ENCODE measurements at places on chromosomes 13 and 19. TPM values are rescaled to one million over a fixed set of nuclear protein-coding genes. Genes with fewer than 3 reads are reported as not detected.

The DCT gene
- total RNA-seq, result 0.18 TPM

The C19orf67 gene
- total RNA-seq, result 0.18 TPM

The PALM gene
- total RNA-seq, result 23.7 TPM

The SGCG gene
- 68.0 TPM for total RNA-seq

The ZNF724 gene
- total RNA-seq, result 6.6 TPM

The TEX101 gene
- total RNA-seq, result not detected

DNA sequence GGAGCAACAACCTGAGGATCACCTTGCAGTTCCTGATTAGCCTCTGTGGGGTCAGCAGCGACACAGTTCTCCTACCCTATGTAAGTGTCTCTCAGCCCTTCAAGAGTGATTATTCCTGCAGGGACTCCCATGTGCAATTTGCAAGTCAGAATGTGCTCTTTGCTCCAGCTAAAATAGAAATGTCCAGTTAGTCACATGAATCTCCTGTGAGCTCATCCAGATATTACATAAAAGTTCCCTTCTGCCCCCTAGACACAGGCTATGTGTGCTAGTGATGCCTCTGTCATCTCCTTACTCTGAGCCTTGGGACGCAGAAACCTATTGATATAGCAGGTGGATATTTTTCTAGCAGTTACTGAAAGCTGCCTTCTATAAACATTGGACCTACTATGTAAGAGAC is 105.5 kb downstream of the ZAR1L start:
- H3K4me1 ChIP-seq, result no peaks in the 10 kb centered on the region
- peaks cover 35% of the 10 kb centered on the region for H3K36me3 ChIP-seq
- H3K27ac ChIP-seq, result no peak overlapping the region

- no peaks in the 10 kb centered on the region for H3K27me3 ChIP-seq
- peaks cover 81% of the 10 kb centered on the region for H3K36me3 ChIP-seq
- peaks cover 17% of the 10 kb centered on the region for H3K4me1 ChIP-seq
- DNase-seq, result peak; percentile 95
Observed at GRCh38 chr13:110168999-110169933, 137.7 kb downstream of the COL4A1 start.

- peaks cover 5% of the 10 kb centered on the region for H3K36me3 ChIP-seq
- H3K27me3 ChIP-seq, result no peaks in the 10 kb centered on the region
- H3K4me3 ChIP-seq, result peak within 1 kb of the TSS; percentile 52
- peak; percentile 57 for DNase-seq
- H3K4me1 ChIP-seq, result peaks cover 34% of the 10 kb centered on the region
Observed at GRCh38 chr19:4909156-4909896, at the start of gene UHRF1. Gene UHRF1, plus strand, starts transcription at chr19:4909501. Its CDS starts 1,385 bp downstream, at chr19:4910886.

DNA sequence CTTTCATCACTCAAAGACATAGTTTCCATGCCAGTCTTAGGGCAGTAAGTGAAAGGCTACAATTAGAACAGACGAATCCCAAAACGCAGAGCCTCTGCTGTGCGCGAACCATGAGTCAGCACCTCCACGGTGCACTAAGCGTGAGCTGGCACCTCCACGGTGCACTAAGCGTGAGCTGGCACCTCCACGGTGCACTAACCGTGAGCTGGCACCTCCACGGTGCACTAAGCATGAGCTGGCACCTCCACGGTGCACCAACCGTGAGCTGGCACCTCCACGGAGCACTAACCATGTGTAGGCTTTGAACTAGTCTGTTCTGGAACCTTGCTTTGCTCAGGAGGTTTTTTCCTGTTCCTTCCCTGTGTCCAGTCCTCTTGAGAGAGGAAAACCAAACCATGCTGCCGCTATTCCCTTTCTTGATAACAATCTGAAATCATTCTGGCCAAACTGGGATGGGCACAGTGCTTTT is 120.6 kb downstream of the IRS2 start:
- no peak overlapping the region for H3K27ac ChIP-seq
- H3K36me3 ChIP-seq, result no peaks in the 10 kb centered on the region
- DNase-seq, result no peak
- H3K4me1 ChIP-seq, result no peaks in the 10 kb centered on the region

- H3K4me1 ChIP-seq, result no peaks in the 10 kb centered on the region
- no peaks in the 10 kb centered on the region for H3K36me3 ChIP-seq
- no peak overlapping the region for H3K4me3 ChIP-seq
- no peak for DNase-seq
Observed at GRCh38 chr19:54850930-54851329, 687 bp downstream of the KIR3DL2 start.

DNA sequence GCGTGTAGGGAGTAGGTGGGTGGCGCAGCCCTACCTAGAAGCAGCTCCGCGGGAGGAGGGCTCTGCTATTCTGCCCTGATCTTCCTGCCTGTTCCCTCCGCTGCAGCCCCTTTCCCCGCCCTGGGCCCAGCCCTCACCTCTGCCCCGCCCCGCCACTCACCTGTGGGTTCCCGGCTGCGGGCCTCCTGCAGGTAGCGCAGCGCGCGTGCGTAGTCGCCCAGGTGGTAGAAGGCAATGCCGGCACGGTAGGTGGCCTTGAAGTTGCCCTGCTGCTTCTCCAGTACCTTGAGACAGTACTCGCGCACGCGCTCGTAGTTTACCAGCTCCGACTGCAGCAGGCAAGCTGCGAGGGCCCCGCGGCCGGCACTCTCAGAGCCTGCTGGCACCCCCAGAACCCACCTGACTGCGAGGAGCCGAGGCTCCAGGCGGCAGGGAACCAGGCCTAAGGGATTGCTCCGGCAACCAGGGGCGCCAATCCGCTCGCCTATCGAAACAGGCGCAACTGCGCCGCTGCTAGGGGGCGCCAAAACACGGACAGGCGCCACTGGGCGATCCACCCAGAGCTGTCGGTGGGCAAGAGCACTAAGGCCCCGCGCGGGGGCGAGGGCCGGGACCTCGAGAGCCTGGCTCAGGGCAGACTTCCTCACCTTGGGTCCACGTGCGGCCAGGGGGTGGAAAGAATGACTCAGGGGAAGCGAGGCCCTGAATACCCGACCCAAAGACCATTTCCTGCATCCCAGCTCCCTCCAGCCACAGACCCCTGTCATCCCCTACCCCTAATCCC is 965 bp downstream of the TTC9B start:
- DNase-seq, result no peak
- H3K4me3 ChIP-seq, result no peak overlapping the region
- no peak overlapping the region for H3K27ac ChIP-seq
- H3K36me3 ChIP-seq, result peaks cover 1% of the 10 kb centered on the region
- peaks cover 49% of the 10 kb centered on the region for H3K27me3 ChIP-seq

- no peak for DNase-seq
- no peaks in the 10 kb centered on the region for H3K27me3 ChIP-seq
- no peaks in the 10 kb centered on the region for H3K4me1 ChIP-seq
- H3K36me3 ChIP-seq, result no peaks in the 10 kb centered on the region
Observed at GRCh38 chr13:65217471-65217995, 2012.6 kb downstream of the PCDH9 start.

DNA sequence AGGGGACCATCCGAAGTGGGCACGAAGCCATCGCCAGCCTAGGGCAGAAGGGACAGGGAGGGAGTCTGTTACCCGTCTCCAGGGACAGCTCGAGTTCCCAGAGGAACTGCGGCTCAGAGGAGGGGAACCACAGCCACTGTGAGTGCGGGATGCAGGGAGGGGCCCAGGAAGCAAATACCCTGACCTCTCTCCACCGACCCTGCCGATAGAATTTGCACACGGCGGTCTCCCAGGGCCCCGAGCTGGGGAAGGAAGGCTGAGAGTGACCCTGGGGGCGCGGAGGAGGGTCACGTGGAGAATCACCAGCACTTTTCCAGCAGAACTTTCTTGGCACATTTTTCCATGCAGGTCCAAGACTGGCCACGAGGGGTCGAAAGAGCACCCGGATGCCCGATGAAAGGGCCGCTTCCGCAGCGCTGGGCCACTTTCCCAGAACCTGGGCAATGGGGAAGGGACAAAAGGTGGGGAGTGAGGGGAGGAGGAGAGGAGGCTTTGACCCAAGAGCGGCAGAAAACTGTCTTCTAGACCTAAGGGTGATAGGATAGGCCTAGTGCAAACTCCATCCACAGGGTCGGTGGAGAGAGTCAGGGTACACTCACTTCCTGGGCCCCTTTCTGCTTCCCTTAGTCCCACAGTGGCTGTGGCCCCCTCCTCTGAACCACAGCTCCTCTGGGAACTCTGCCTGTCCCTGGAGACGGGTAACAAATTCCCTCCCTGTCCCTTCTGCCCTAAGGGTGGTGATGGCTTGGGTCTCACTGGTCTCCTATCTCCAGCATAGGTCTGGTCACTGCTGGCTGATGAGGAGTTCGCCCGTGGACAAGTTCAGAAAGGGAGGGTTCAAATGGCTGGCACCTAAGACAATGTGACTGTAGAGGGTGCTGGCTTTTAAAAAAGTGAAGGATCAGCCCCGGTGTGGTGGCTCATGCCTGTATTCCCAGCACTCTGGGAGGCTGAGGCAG is 5.3 kb upstream of the GPR4 start:
- DNase-seq, result peak; percentile 81
- peaks cover 18% of the 10 kb centered on the region for H3K27me3 ChIP-seq
- H3K27ac ChIP-seq, result peak overlapping the region; percentile 59
- peak overlapping the region; percentile 21 for H3K4me3 ChIP-seq
- peaks cover 12% of the 10 kb centered on the region for H3K4me1 ChIP-seq

DNA sequence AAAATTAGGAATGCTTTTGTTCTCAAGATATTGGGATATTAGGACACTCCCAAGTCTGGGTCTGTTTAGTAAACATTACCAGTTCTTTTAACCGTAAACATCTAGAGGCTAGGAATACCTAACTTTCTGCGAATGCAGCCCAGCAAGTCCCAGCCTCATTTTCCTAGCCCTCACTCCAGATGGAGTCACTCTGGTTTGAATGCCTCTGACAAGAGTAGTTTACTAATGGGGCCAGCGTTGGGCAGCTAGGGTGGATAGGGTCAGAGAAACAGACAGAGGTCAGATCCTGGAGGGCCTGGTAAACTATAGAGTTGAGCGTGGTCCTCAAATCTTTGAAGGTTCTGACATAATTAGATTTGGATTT is 53.6 kb downstream of the WDFY2 start:
- no peak overlapping the region for H3K4me3 ChIP-seq
- DNase-seq, result no peak
- peaks cover 2% of the 10 kb centered on the region for H3K4me1 ChIP-seq
- H3K27me3 ChIP-seq, result no peaks in the 10 kb centered on the region
- H3K27ac ChIP-seq, result no peak overlapping the region

DNA sequence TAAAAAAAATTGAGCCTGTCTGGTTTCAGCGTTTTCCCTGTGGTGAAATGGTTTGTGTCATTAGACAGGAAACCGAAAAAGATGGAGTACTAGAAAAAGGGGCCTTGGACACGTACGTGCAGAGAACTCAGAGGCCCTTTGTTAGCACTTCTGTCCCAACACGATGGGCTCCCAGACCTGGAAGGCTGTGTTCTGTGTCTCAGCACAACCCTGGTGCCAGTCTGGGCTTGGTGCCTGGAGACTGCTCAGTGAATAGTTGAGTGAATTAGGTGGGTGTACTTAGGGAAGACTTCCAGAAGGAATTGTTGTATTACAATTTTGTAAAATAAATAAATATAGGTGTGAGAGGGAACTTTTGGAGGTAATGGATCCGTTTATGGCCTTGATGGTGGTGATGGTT is 8.7 kb downstream of the ZNF71 start:
- H3K27ac ChIP-seq, result no peak overlapping the region
- no peaks in the 10 kb centered on the region for H3K4me1 ChIP-seq
- no peak overlapping the region for H3K4me3 ChIP-seq
- DNase-seq, result no peak
- H3K36me3 ChIP-seq, result peaks cover 34% of the 10 kb centered on the region

- no peaks in the 10 kb centered on the region for H3K4me1 ChIP-seq
- no peaks in the 10 kb centered on the region for H3K27me3 ChIP-seq
- no peak overlapping the region for H3K4me3 ChIP-seq
- H3K36me3 ChIP-seq, result no peaks in the 10 kb centered on the region
Observed at GRCh38 chr13:108070491-108070890, 144.8 kb downstream of the LIG4 start.

DNA sequence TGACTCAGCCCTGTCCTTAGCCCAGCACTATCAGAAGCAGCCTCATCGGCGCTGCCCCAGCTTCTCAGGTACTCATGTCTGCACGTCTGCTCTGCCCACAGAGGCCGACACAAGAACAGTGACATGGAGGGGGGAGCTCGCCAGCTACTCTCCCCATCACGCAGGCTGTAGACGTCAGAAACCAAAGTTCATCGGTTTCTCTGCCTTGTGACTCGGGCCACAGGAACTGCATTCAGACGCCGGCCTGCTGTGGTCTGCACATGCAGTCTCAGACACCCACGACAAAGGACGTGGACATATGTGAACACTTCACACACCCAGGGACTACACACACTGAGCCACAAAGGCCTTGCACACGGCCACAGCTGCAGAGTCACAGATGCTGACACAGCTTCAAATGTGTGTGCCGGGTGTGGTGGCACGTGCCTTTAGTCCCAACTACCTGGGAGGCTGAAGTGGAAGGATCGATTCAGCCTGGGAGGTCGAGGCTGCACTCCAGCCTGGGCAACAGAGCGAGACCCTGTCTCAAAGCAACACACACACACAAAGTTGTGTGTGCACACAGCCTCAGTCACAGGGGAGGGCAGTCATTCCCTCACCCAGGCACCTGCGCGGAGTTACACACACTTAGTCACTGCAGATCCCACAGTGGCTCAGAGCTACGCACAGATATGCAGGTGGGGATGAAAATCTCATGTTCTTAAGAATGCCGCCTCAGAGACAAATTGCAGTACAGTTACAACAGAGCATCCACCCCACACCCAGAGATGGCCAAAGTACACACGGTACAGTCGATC is 4.9 kb upstream of the ZFP36 start:
- peaks cover 5% of the 10 kb centered on the region for H3K36me3 ChIP-seq
- H3K4me3 ChIP-seq, result peak overlapping the region; percentile 58
- DNase-seq, result peak; percentile 62
- no peaks in the 10 kb centered on the region for H3K27me3 ChIP-seq

DNA sequence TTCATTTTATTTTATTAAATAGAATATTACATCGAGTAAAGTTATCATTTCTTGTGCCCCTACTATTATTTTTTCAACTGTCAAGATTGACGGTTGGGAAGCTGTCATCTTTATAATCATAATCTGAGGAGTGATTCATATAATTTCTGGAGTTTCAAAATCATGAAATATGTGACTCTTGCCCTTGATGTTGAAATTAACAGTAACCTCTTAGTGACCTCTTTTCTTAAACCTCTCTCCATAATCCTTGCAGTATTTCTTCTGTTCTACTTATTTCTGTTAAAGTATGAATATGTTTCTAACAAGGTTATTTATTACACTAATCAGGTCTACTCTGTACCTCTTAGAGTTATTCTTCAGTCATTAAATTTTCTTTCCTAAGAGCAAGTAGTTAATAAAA is 663.8 kb downstream of the LIG4 start:
- H3K27me3 ChIP-seq, result no peaks in the 10 kb centered on the region
- H3K4me1 ChIP-seq, result no peaks in the 10 kb centered on the region
- DNase-seq, result no peak
- no peak overlapping the region for H3K27ac ChIP-seq

- no peaks in the 10 kb centered on the region for H3K4me1 ChIP-seq
- no peak overlapping the region for H3K4me3 ChIP-seq
- no peak for DNase-seq
- H3K27me3 ChIP-seq, result no peaks in the 10 kb centered on the region
- no peaks in the 10 kb centered on the region for H3K36me3 ChIP-seq
Observed at GRCh38 chr13:40640202-40640601, 26.2 kb downstream of the FOXO1 start.

All from muscle of leg (tissue), 16 donors.